ENCODE measurements at places on chromosomes 7 and 10. TPM values are rescaled to one million over a fixed set of nuclear protein-coding genes. Genes with fewer than 3 reads are reported as not detected.

GRCh38 chr7:12524794-12525386 lies 45.6 kb upstream of the SCIN start:
- DNase-seq = no peak

DNA sequence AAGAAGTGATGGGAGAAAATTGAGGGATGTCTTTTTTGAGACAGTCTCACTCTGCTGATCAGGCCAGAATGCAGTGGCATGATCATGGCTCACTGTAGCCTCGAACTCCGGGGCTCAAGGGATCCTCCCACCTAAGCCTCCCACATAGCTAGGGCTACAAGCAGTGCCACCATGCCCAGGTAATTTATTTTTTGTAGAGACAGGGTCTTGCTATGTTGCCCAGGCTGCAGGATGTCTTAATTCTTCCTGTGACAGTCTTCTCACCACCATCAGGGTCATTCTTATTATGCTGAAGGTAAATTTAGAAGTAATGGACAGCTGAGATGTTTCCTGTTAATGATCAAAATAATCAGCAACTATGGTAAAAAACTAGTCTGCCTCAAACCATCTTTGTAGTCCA lies 7.1 kb downstream of the DNAJC9 start:
- DNase-seq = no peak

RGS10 gene
- 19.0 TPM for total RNA-seq

DNA sequence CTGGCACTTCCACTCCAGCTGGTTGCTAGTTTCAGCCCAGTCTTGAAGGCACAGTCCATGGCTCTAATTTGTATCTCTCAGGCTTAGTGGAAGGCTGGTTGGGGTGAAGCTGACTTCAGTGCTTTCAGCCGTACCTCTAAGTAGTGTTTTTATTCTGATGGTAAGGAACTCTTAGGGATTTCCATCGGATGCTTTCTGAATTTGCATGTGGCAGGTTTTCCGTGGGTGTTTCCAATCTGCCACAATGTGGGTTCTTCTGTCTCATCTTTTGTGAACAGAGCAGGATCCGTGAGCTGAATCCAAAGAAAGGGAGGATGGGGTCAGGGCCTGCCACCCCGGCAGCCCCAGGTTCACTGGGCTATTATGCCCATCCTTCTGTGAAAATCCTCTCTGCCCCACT lies 607.9 kb upstream of the MKI67 start:
- DNase-seq = no peak

- no peak for DNase-seq
Observed at GRCh38 chr10:43957267-43958070, 308.8 kb upstream of the ZNF32 start.

DNA sequence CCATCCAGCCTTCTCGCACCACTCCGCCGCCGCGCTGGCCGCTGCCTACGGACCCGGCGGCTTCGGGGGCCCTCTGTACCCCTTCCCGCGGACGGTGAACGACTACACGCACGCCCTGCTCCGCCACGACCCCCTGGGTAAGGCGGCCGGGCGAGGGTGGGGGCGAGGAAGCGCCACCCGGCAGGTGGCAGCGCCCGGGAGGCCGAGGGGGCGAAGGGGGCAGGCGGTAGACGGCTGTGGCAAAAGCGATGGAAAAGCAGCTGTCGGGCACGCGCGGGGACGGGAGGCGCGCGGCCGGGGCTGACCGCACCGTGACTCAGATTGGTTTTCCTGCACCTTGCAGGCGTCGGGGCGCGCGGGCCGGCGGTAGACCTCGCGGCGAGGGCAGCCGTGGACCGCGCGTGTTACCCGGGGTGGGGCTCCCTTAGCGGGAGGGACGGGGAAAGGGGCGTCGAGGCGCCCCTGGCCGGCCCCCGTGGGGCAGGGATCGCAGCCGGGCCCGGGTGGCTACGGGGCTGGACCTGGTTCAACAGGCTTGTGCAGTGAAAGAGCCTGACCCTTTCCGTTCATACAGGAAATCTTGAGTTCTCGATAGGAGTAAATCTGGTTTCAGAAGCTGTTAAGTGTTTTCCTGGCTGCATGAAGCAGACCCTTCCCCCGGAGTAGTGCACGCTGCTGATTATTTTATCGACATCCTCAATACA lies 608 bp downstream of the HHEX start:
- DNase-seq = no peak

DNA sequence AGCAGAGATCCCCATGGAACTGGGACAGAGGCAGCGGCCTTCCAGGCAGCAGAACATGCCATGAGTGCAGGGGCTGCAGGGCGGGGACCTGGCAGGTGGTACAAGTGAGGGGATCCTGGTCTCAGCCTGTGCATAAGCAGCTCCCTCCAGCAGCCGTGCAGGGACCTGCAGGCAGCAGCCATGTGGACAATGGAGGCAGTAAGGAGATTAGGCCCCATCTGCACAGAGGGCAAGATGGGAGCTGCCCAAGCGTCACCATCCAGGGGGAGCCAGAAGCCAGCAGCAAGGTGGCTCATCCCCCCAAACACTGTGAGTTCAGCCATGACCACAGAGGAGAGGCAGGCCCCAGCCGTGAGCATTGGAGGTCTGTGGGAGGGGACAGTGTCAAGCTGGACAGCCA lies 3.1 kb downstream of the DDC start:
- DNase-seq = no peak

EIF4EBP2 gene
- 195 TPM for total RNA-seq

FGL2 gene
- total RNA-seq = 31.3 TPM

- no peak for DNase-seq
Observed at GRCh38 chr7:121187676-121188075, 141.1 kb upstream of the WNT16 start.

PARP12 gene
- total RNA-seq = 15.6 TPM

GRCh38 chr10:121245754-121246153 lies 352.5 kb downstream of the FGFR2 start:
- DNase-seq = no peak

- DNase-seq = no peak
Observed at GRCh38 chr7:28067171-28067570, 113.4 kb downstream of the JAZF1 start.

DNA sequence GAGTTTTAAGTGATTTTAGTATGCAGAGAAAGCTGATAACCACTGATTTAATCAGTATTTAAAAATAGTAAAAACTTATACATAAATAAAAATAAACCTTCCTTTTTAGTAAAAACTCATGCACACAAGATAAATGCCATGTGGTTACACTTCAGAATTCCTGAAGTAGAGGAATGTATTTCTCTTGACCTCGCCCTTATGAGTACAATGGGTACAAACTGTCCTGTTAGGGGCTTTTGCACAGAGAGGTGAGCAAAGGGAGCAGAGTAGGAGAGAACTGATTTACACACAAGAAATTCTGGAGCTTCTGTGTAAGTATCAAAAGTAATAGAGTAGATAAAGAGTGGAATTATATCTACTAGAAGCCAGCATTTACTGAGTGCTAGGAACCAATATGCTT lies 279.6 kb downstream of the PPP1R3A start:
- no peak for DNase-seq

- DNase-seq = no peak
Observed at GRCh38 chr10:15703944-15704580, 15.7 kb downstream of the ITGA8 start.

CH25H gene
- total RNA-seq = 25.5 TPM

DNA sequence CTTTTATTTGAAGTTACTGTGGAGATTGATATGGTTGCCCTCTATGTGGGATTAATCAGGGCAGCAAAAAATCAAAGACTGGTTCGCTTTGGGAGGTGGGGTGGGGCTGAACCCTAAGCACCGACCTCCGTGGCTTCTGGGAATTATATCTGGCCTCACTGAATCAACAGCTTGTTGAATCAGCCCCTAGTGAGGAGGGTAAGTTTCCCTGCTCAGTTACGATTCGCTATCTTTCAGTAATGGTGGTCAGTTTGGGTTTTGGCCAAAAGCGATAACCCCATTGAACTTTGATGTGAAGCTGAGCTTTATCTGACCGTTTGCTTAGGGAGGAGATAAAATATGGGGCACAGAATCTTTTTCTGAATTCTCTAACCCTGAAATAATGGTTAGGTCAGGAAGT lies 16.6 kb upstream of the ARPC1A start:
- DNase-seq = no peak

DNA sequence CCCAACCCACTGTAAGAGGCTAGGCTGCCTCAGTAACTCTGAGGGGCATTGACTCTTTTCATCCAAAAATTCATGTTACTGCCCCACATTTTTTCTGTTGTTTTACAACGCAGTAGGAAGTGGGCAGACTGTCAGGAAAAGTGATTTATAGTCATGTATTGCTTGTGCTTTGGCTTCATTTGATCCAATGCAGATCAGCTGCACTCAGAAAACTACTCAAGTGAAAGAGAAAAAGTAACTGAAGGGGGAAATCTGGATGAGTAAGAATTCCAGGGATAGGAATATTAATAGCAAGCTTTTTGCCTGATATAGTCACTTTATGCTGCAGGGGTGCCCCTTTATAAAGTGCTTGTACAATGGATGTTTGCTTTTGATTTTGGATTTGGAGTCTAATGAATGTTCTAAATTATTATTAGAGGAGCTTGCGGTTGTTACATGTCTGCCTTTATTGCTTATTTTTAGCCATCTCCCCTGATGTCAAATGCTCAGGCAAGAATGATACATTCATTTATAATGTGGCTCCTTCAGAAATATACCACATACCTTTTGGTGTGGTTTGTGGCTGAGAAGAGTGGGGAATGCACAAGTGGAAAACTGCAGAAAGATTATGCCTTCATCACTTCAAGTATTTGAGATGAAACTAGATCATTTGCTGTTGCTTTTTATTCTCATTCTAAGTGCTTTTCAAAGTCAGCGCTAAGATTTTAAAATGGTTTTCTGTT lies 86.1 kb downstream of the EGFR start:
- no peak for DNase-seq

GRCh38 chr10:85832988-85833387 lies 533.6 kb downstream of the GRID1 start:
- no peak for DNase-seq

PRLHR gene
- total RNA-seq = not detected

BMPER gene
- 5.4 TPM for total RNA-seq

DNA sequence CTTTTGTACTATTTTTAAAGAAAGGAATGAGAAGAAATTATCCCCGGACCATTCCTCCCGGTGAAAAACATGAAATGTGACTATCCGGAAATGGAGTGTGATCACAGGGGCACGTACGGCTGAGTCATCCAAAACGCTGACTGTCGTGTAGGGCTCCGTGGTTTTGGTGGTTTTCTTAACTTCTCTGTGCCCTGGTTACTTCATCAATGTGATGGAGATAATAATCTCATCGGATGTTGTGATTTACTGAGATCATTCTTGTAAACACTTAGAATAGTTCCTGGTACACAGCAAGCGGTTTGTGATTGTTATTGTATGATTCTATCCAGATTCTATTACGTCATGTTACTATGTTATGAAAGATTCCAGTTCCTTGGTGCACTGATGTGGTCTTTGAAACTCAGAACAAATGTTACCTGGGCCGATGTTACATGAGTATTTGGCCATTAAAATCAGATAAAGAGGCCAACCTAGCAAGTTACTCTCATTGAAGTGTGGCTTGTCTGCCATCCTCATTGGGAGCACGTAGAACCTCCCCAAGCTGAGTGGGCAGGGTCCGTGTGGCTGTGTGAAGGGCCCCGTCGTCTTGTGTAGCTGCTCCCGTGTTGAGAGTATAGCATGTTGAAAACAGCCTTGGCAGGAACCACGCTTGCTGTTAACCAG lies 99.5 kb downstream of the CAMK1D start:
- DNase-seq = no peak

ZSWIM8 gene
- total RNA-seq = 84.9 TPM

GRCh38 chr10:78321000-78321399 lies 287.3 kb downstream of the RPS24 start:
- no peak for DNase-seq

FOXP2 gene
- 15.3 TPM for total RNA-seq

GRCh38 chr7:43546231-43546630 lies 36.7 kb upstream of the STK17A start:
- DNase-seq = no peak

TDRD1 gene
- not detected for total RNA-seq

GRCh38 chr7:139675127-139676125 lies 102.4 kb downstream of the HIPK2 start:
- DNase-seq = no peak

DNA sequence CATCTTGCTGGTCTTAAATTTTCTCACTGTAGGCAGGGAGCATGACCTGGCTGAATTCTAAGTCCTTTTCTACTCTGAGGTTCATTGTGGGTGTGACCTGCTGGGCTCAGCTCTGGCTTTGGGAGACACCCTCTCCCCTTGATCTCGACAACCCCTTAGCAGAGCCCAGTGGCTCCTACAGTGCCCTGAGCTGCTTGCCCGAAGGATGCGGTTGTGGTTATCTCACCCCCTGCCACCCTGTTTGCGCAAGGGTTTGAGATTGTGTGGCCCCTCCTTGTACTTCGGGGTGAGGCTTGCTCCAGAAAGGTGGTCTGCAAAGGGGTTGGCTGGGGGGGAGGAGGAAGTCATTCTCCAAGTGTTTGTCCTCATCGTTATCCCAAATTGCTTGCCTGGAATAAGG lies 55.3 kb downstream of the TCF7L2 start:
- no peak for DNase-seq

CFAP58 gene
- total RNA-seq = 0.48 TPM

TUBB8 gene
- total RNA-seq = not detected

FFAR4 gene
- total RNA-seq = 6.7 TPM

CRPPA gene
- 2.5 TPM for total RNA-seq

DNA sequence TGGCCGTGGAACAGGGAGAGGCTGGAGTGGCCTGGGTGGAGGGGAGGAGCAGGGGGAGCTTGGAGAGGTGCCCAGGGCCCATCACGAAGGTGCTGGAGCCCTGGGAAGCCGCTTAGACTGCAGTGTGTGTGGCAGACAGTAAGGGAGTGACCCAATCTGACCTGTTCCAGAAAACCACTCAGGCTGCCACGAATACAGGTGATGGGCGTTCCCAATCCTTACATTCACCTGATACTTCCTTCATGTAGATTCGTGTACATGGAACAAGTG lies 161.7 kb downstream of the SVIL start:
- no peak for DNase-seq

DNA sequence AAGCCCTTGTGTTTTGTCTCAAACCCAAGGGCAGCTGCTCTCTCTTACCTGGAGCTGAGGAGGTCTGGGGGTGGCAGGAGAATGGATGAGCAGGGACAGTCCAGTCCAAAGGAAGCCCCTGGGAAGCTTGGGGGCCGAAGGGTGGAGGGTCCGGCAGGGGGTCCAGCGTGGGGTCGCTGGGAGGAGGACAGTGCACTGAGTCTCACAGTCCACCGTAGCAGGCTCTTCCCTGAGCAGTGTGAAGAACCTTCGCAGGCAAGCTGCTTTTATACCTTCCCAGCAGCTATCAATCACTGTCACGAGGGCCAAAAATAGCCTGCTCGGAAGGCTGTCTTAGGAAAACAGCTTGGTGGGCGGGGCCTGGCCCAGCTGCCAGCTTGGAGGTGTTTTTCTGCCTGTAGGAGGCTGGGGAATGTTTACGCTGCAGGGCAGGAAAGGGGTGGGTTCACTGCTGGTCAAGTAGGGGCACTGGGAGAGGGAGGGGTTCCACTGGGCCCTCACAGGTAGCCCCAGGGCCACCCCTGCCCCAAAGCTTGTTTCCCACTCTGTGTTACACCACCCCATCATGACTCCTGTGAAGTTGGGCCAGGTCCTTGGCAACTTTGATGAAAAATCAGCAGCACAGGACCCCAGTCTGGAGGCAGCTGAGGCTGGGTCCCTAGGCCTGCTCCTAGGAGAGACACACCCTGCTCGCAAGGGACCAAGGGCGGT lies at the start of gene DEPP1:
DEPP1 (minus strand) TSS at position 240 of the 711 bp plus-strand sequence. CDS start 779 bp downstream, outside the sequence.
- DNase-seq = peak; percentile 87

GRCh38 chr7:118080947-118081346 lies 103.0 kb upstream of the LSM8 start:
- peak; percentile 29 for DNase-seq

GRCh38 chr10:113058523-113059370 lies 108.7 kb downstream of the TCF7L2 start:
- DNase-seq = no peak

GAD2 gene
- not detected for total RNA-seq

Measured in omental fat pad (tissue), 4 donors.